H54 (cell line): ENCODE measurements at places on chromosomes 7 and 10.

DNA sequence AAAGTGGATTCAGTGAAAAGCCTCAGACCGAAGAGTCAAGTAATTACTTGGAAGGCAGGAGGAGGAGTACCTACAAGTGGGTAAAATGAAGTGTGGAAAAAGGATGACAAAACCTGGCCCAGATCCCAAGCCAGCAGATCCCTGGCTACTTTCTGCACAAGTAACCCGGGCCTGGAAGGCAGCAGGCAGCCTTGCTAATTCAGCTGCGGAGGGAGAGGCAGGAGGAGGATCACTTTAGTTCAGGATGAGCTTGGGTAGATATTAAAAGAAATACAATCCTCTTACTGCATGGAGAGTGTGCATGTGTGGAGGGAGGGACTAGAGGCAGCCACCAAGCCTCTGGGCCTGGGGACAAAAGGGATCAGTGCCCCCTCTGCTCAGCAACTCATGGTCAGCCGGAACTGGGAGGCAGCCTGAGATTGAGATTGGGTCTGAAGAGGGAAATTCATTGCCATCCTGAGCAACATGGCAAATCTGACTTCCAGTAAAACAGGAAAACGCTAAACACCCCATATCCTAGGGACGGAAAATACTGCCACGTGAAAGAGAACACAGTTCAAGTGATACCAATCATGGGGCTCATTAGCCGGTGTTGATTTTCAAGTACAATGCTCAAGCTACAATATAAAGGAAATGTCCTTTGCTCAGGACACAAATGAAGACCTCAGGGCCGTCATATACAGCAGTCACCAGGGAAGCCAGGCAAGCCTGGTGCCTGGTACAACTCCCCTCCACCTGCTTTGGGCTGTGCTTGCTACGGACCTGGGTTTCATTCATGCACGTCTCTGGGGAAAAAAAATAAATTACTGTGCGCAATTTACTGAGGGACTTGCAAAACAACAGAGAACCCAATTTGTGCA, 1.3 kb downstream of the AMPH start:
- no peak for DNase-seq

GRCh38 chr7:96727534-96728088, 18.0 kb upstream of the SEM1 start:
- no peak for DNase-seq

- no peak for DNase-seq
Measured at GRCh38 chr10:113897693-113898618, 43.5 kb downstream of the NHLRC2 start.

DNA sequence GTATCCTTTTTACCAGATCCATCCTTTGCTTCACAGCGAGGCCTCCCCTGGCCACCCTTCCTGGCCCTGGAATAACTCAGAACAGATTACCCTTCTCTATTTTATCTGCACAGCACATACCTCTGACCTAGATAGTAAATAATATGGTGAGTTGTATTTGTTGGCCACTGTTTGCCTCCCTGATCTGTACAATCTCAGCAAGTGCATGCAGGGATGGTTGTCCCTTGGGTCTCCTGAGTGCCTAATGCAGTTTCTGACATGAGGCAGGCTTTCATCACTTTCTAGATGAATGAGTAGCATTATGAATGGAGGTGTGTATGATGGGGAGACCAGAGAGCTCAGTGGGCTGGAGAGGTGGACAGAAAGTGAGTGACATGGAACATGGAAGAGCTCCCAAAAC, 525.1 kb upstream of the IGFBP3 start:
- no peak for DNase-seq

DNA sequence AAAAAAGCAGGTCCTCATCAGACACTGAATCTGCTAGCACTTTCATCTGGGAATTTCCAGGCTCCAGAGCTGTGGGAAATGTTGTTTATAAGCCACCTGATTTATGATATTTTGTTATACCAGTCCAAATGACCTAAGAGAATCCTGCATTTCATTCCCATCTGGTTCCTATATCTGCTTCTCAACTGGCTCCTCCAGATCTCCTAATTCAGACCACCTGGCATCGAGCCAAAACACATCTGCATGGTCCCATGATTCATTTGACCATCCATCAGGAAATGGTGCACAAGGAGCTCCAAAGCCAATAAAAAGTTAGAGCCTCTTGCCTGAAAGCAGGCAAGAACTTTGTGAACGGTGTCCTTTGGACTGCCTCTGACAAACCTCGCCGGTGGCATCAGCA, 108.9 kb downstream of the IPMK start:
- DNase-seq: no peak

DNA sequence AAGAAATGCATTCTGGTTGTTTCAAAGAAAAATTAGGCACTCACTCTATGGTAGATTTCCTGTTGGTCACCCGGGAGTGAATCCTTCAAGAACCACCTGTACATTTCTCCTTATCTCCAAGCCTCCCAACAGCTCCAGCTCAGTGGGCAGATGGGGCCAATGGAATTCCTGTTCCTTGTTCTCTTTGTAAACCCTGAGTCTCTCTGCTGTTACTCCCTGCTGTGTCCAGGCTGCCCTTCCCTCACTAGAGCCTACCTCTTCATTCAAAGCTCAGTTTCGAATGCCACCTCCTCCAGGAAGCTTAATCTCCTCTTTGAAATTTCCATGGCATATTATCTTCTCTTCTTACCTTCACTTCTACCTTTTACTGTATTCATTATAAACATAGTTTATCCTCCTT, 3.5 kb upstream of the BMPER start:
- DNase-seq: no peak

- no peak for DNase-seq
Measured at GRCh38 chr10:100705139-100705538, 40.2 kb upstream of the PAX2 start.

DNA sequence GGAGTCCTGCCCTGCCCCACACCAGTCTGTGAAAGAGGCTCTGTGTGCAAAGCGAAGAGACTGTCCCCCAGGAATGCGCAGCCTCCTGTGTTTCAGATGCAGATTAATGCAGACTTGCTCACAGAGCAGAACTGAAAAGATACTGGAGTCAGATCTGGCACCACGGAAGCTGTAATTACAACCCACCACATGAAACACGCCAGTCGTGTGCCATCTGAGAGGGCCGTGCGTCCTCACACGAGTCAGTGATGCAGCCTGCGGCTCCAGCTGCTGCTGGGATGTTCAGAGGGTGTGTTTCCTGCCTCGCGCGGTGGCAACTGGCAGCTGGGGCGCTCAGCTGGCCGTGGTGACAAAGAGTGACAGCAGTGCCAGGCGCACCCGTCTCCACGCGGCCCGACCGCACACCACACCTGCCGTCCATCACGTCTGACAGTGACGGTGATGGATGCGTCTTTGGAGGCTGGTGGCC, 50.0 kb downstream of the NKX6-2 start:
- no peak for DNase-seq

- no peak for DNase-seq
Measured at GRCh38 chr10:27190508-27190907, 35.4 kb downstream of the MASTL start.

- no peak for DNase-seq
Measured at GRCh38 chr10:86443069-86443468, 76.5 kb upstream of the GRID1 start.

DNA sequence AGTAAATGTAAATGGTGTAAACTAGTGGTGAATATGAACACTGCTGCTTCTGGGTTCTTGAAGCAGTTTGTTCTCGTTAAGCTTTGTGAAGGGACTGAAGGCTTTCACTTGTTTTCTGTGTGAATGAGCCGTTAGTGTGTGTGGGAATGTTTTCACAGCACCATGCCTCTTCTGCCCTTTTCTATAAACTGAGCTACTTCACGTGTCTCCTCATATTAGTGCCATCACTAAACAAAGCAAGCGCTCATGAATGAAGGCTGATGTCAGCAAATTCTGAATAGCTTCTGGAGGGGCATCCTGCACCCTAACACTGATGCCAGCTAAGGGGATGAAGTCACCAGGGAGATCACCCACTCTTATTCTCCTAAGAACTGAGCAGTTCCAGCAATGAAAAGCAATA, 205.6 kb upstream of the ETV1 start:
- DNase-seq: no peak

GRCh38 chr10:132535065-132535651, 2.4 kb upstream of the INPP5A start:
- DNase-seq: no peak

- DNase-seq: no peak
Measured at GRCh38 chr10:33790521-33791271, 456.2 kb upstream of the NRP1 start.

GRCh38 chr7:84354866-84355265, 160.3 kb upstream of the SEMA3A start:
- no peak for DNase-seq

- peak; percentile 39 for DNase-seq
Measured at GRCh38 chr7:20064974-20065862, 152.0 kb downstream of the MACC1 start.

GRCh38 chr10:29811751-29812427, 177.1 kb upstream of the SVIL start:
- peak; percentile 39 for DNase-seq

DNA sequence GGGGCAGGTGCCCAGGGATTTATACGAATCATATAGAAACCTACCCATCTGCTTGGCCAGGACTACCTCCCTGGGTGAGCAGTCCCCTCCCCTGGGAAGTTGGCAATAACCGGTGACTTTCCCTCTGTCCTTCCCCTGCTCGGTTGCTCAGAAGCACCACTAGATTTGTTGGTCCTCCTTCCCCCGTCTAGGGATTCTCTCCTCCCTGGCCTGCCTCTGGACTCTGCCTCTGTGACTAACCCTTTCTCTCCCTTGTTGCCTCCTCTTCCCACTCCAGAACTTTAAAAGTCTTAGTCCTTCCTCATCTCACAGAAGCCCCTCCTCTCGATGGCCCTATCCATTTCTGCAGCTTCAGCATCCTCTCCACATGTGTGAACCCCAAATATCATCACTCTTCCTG, 9.8 kb downstream of the CALHM3 start:
- no peak for DNase-seq

DNA sequence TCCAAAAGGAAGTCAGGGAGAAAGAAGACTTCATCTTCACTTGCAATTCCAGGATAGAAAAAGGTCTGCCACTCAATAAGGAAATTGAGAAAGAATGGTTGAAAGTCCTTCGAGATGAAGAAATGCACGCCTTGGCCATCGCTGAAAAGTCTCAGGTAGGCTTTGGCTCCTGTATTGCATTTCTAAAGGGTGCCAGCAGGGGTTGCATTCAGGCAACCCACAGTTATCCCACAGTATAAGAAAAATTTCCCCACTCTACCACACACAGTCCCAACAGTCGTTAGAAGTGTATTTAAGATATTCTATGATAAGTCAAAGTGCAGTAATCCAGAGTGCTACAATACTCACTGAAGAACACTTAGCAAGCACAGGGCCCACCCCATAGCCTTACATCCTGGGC, 93.4 kb upstream of the FGL2 start:
- no peak for DNase-seq

DNA sequence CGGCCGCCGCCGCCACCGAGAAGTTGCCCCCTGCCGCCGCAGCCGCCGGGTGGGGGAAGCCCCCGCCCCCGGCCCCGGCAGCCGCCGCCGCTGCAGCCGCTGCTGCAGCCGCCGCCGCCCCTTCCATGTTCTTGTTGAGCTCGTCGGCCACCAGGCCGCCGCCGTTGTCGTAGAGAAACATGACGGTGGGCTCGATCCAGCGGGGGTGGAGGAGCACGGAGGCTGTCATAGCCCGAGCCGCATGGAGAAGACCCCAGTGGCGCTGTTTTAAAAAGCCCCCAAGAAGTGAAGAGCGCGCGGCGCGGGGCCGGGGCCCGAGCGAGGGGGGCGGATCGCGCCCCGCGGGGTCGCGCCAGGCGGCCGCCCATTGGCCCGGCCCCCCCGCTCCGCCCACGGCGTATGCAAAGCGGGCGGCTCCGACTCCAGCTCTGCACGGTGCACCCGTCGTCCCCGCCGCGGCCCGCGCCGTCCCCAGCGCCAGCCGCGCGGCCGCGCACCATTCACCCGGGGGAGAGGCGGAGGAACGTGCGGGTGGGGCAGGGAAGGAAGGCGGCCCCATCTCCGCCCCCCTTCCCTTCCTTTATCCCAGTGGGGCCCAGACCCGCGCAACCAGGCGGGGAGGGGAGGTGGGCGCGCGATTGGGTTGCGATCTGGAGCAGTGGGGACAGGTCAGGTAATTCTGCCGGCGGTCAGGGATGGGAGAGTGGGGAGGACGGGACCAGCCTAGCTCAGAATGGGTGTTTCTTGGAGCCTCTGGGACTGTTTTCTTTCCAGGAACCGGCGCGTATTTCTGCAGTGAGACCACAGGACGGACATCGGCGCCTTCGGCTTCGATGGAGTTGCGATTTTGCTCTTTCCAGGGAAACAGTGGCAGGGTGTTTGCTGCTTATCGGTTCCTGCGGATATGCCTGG, at the start of gene HOXA13:
HOXA13 (minus strand) TSS at position 243 of the 912 bp plus-strand sequence; CDS start at position 229, 14 bp downstream.
- DNase-seq: no peak

GRCh38 chr10:128247576-128247975, 121.4 kb upstream of the MKI67 start:
- no peak for DNase-seq

GRCh38 chr10:133293810-133294119, 14.9 kb downstream of the TUBGCP2 start:
- DNase-seq: no peak

DNA sequence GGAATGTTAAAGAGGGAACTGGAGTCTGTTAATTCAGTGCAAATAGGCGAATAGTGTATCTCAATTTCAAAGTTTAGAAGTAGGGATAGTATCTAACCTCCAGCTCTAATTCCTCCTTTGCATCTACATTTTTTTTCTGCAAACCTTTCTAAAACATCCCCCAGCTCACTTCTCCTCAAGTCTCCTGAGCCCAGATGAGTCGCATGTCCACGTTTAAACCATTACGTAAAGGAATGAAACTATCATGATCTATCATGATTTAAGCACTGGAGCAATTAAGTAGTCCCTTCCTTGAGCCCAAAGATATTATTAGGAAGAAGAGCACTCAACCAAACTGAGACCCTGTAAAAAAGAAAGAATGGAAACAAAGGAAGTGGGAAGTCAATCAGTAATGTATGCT, 29.9 kb downstream of the GPR22 start:
- no peak for DNase-seq

DNA sequence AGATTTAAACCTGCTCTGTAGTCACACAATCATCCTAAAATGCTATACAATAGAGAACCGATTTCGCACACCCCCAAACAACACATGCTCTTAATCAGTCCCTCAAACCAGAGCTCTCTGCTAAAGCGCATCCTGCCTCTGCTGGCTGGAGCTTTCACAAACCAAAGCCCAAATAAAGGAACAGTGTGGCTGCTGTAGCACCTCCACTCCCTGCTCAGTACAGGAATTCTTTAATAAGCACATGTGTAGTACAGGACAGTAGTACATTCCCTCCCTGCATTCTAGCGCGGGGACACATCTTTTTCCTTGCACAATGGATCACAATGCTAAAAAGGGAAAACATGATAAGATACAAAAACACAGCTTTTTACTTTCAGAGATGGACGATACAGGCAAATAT, 684.6 kb downstream of the MAGI2 start:
- DNase-seq: no peak

- no peak for DNase-seq
Measured at GRCh38 chr7:99997545-99998137, 17.8 kb upstream of the ZKSCAN1 start.

GRCh38 chr7:144384071-144384470, 19.4 kb downstream of the NOBOX start:
- no peak for DNase-seq
